Suppressor macrophage treated with lipopolysaccharide for 1 hour (primary cell): ENCODE measurements at places on chromosomes 12 and 14.

DNA sequence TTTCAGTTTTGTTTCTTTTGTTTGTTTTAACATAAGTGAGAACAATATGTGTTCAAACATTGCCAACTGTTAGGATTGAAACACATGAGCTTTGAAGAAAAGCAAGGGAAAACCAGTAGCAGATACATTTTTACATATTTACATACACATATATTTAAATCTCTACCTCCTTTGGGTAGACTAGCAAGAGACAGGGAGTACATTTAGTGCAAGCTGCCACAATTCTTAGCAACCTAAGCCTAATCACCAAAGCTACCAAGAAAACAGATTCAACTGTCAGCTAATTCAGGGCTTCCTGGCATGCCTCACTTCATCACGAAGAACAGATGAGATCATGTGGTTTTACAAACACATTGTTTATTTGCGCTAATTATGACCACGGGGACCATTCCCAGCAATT is 143.1 kb downstream of the PRIMA1 start:
- no peak for DNase-seq

DNA sequence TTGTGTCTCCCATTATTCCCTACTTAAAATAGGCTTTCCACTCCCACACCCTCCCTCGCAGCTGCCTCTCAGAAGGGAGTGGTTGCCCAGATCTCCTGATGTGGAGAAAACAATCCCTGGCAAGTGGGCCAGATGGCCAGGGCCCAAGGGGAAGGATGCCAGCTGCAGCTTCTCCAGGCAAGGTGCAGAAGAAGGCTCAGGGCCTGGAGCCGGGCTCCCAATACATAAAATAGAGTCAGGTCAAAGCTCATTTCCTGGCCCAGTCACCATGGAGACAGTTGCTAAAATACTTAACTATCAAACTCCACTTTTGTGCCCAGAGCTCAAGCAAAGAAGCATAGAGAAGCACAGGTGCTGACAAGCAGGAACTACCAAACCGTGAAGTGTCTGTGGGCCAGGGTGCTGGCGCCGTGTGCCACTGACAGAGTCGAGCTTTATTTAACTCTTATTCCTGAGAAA is 45.7 kb upstream of the ITPR2 start:
- DNase-seq, result no peak

GRCh38 chr12:107441665-107442300 is 243.8 kb upstream of the PWP1 start:
- no peak for DNase-seq

DNA sequence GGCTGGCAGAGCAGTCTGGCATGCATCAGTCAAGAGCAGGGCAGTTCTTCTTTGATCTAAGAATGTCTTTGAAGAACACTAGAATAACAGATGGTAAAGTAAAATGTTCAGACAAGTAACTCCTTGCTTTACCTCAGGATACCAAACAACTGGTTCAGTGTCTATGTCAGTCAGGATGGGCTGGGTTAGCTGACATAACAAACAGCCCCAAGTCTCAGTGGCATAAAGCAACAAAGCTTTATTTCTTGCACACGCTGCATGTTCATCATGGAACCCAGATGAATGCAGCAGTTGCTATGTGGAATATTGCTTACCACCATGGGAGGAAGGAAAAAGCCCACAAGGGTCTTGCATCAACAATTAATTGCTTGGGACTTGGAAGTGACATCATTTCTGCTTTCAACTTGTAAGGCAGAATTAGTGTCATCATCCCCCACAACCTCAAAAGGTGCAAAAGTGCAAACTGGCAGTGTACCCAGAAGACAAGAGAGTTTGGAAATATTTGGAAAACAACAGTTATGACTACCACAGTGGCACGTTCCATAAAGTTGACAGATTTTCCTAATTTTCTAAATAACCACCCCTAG is 21.2 kb downstream of the GPRC5D start:
- peak; percentile 35 for DNase-seq

GRCh38 chr12:52531566-52532300 is 11.5 kb upstream of the KRT5 start:
- peak; percentile 81 for DNase-seq

DNA sequence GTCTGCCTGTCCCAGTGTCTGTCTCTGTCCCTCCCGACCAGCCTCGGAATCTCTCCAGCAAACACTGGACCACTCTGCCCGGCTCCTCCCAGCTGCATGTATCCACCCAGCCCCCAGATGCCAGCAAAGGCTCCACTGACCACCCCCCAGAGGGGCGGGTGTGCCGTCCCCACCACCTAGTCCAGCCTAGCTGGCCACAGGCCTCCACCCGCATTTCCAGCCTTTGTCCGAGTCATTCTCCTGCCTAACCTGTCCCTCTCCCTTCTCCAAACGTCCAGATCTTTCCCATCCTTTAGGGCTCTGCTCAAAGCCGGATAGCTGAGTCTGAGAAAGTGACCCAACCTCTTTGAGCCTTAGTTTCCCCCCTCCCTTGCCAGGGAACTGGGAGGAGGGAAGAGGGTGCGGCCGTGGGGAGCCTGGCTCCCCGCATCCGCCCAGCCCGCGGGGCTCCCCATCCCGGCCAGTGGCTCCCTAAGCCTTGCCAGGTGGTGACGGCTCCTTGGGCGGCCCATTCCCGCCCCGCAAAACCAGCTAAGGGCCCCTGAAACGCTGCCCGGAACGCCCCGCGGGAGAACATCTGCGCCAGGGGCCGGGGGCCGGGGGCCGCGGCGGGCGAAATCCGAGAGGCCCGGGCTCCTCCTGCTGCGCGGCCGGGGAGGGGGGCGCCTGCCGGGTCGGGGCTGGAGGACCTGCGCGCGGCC is 34.6 kb upstream of the ANKRD9 start:
- no peak for DNase-seq

GRCh38 chr12:70443062-70443673 is 77.1 kb downstream of the KCNMB4 start:
- no peak for DNase-seq

DNA sequence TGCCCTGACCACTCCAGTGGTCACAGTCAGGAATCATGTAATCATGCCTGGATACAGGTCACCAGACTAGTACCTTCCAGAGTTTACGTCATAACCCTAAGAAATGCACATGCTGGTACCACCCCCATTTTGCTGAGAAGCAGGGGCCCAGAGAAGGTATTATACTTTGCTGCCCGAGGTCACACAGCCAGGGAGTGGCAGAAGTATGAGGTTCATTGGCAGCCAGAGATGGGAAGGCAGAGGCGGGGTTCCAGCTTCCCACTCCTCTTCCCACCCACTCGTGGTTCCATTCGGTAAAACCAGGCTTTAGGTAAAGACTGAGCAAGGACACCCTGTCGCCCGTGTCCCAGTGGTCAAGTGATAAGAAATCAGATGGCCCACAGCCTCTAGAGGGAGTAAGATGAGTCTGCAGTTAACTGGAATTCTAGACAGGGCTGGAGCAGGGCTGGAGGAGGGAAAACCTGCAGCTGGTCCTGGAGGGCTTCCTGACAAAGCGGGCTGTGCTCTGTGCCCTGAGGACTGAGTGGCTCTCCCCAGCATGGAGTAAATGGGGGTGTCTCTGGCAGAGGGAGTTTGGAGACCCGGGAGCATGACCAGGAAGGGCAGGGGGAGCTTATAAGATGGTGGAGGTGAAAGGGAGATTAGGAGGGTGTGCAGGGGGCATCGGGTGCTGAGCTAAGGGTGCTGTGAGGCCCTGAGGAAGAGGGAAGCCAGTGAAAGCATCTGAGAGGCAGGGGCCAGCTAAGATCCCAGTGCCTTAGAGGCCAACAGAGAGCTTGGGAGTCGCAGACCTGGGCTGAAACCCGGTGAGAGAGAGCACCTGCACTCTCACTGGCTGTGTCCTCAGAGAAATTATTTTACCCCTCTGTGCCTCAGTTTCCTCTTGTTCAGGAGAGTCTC is 5.7 kb downstream of the FAM222A start:
- DNase-seq, result no peak

- peak; percentile 69 for DNase-seq
Measured at GRCh38 chr14:68547305-68548193, 245.3 kb downstream of the ZFP36L1 start.

DNA sequence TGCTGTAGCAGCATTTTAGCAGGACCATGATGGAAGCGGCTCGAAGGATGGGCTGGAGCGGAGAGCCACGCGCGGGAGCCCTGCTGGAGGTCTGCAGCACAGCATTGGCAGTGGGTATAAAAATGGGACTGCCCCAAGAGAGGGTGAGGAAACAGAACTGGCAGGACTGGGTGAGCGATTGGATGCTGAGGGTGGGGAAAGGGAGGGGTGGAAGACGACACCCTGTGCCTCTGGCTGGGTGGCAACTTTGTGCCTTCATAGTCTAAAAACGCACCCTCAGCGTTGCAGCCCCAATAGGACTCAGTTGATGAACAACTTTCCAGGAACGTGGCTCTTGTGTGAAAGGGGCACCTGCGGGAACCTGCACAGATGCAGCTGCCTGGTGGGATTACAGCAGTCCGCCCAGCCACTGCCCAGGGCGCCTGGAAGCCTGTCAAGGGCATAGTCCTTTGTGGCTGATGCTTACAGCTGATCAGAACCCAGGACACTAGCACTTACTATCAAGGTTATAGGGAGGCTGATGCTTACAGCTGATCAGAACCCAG is 73.0 kb downstream of the NINJ2 start:
- no peak for DNase-seq

- no peak for DNase-seq
Measured at GRCh38 chr12:63226792-63227463, 75.9 kb upstream of the AVPR1A start.

DNA sequence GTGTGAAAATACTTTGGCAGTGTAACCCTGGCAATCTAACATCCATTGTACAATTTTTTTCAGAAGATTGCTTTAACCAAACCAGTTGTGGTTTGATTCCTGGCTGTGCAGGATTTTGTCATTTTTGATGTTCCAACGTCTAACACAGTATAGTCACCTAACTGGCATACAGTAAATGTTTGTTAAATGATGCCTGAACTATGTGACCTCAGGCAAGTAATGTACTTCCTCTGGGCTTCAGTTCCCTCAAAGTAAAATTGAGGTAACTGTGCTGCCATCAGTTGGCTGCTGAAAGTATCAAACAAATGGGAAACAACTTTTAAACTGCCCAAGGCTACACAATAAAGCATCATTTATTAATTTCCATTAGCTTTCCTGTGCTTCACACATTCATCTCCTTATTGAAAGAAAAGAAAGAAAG is 4.3 kb downstream of the TM7SF3 start:
- no peak for DNase-seq
